Small intestine (tissue), 16 donors: ENCODE measurements at places on chromosomes 5 and 9. TPM values are rescaled to one million over a fixed set of nuclear protein-coding genes. Genes with fewer than 3 reads are reported as not detected.

DNA sequence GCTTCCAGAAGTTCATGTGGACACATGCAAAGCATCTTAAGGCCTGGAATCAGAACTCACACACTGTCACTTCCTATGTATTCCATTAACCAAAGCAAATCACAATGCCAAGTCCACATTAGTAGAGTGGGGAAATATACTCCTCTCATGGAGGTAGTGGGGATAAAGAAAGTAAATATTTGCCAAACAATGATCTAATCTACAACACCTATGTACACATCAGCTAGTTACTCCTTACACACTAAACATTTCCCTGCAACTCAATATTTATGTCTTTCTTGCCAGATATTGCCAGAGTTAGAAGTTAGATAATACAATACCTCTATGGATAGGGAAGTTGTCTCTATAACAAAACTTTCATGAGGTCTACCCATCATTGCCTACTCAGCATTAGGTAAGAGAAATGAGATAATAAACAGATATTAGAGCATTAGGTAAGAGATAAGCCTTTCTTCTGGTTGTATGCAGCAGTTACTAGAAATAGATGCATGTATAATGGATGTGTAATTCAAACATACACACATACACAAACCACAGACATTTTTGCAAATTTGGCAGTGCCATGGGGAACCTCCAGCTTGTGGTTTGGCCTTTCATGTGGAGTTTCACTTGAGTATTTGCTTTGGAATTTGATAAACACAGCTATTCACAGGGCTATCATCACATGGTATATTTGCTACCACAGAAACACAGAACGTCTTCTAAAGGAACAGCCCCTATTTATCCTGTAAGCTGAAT is 196.5 kb downstream of the TLE1 start:
- H3K27ac ChIP-seq, result no peak overlapping the region
- DNase-seq, result no peak
- H3K4me1 ChIP-seq, result no peaks in the 10 kb centered on the region
- no peaks in the 10 kb centered on the region for H3K36me3 ChIP-seq
- H3K27me3 ChIP-seq, result no peaks in the 10 kb centered on the region

THBS4 gene
- 1.4 TPM for polyA plus RNA-seq

DNA sequence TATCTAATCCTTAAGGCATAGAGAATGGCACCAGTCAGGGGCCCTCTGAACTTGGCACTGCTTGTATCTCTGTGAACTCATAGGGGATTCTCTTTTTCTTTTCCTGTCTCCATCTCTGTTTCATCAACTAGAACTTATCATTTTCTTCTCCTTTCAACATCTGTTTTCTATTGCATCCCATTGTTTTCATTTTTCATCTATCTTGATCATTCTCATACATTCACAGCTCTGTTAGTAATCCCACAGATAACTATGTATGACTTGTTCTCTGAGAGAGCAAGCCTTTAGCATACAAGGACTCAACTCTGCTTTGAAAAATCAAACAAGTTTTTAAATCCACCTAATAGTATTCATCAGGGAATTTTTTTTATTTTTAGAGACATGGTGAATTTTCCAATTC is 264.3 kb downstream of the ARRDC3 start:
- no peaks in the 10 kb centered on the region for H3K4me1 ChIP-seq
- no peak for DNase-seq
- no peaks in the 10 kb centered on the region for H3K36me3 ChIP-seq
- no peaks in the 10 kb centered on the region for H3K27me3 ChIP-seq

DNA sequence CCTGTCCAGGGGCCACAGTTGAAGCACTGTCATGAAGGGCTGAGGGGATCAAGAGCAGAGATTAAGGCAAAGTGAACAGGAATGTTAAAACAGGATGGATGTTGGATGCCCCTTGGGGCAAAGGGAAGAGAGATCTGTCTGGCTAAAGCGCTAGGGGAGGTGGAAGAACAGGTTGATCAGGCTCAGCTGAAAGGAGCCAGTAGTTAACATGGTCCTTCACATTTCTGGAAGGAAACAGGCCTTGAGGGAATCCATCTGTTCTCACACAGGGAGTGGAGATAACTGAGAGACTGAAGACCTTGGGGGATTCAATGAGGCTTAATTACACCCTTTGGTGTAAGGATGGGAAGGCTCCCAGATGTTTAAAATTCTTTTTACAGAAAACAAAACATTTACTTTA is 5.8 kb downstream of the HAPLN1 start:
- DNase-seq, result no peak
- no peaks in the 10 kb centered on the region for H3K4me1 ChIP-seq
- H3K27me3 ChIP-seq, result no peaks in the 10 kb centered on the region
- no peak overlapping the region for H3K27ac ChIP-seq
- H3K36me3 ChIP-seq, result no peaks in the 10 kb centered on the region
- no peak overlapping the region for H3K4me3 ChIP-seq

DNA sequence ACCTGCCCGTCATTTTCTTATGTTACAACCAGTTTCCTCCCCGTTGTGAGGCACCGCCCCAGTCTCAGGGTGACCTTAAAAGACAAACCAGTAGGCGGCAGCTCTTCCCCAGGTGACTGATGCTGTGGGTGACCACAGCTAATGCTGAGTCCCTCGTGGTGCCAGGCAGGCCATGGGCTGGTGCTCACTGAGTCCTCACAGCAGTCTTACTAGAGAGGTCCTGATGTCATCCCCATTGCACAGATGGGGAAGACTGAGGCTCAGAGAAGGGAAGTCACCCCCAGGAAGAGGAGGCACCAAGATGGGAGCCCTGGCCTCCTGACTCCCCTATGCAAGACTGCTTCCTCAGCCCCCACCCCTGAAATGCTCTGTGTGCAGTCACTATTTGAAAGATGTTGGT is 978 bp downstream of the CFAP157 start:
- H3K27me3 ChIP-seq, result no peaks in the 10 kb centered on the region
- no peak for DNase-seq
- H3K4me3 ChIP-seq, result no peak overlapping the region
- peaks cover 9% of the 10 kb centered on the region for H3K36me3 ChIP-seq
- no peak overlapping the region for H3K27ac ChIP-seq

DNA sequence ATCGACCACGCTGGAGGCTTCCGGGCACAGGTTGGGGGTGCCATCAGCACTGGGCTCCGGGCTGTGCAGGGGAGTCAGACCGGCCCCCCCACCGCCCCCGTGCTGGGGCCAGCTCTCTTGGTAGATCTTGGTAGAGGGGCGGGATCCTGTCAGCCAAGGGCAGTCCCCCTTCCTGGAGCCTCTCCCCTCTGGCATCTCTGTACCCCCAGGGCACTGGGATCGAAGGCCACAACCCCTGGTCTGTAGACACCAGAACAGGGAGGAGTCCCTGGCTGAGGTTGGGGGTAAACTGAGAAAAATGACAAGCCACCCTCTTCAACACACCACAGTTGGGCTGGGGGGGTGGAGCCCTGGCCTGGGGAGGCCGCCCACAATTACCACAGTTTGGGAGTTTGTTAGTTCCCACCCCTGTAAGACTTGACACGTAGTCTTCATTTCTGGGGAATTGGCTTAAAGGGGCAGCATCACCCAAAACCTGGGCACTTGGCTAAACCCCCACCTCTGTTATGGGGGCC is 882 bp downstream of the CERCAM start:
- no peak for DNase-seq
- peaks cover 20% of the 10 kb centered on the region for H3K27me3 ChIP-seq
- H3K4me3 ChIP-seq, result no peak overlapping the region
- peaks cover 22% of the 10 kb centered on the region for H3K4me1 ChIP-seq
- H3K36me3 ChIP-seq, result no peaks in the 10 kb centered on the region

GRCh38 chr5:107127878-107128277 is 542.9 kb downstream of the EFNA5 start:
- no peaks in the 10 kb centered on the region for H3K27me3 ChIP-seq
- no peak overlapping the region for H3K27ac ChIP-seq
- H3K4me1 ChIP-seq, result no peaks in the 10 kb centered on the region
- H3K36me3 ChIP-seq, result no peaks in the 10 kb centered on the region
- H3K4me3 ChIP-seq, result no peak overlapping the region

DNA sequence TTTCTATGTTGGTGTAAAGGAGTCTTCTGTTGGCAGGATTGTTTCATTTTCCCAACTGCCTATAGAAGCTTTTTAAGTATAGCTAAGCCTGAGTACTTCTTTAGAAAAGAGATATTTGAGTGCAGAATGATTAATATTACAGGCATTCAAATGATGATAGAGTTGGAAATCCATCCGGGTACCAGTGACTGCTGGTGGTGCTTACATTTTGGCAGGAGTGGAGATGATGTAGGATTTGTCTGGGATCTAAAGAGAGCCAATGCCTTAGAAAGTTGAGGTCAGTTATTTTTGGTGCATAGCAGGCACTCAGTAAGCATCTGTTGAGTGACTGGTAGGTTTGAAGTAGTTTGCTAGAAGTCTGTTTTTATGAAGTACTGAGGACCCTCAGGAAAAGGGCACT is 433.5 kb downstream of the DMAC1 start:
- DNase-seq, result no peak
- no peaks in the 10 kb centered on the region for H3K36me3 ChIP-seq
- no peak overlapping the region for H3K4me3 ChIP-seq
- H3K27me3 ChIP-seq, result no peaks in the 10 kb centered on the region
- H3K27ac ChIP-seq, result no peak overlapping the region
- H3K4me1 ChIP-seq, result no peaks in the 10 kb centered on the region

SLC36A2 gene
- not detected for polyA plus RNA-seq

LMX1B gene
- 0.13 TPM for polyA plus RNA-seq

DNA sequence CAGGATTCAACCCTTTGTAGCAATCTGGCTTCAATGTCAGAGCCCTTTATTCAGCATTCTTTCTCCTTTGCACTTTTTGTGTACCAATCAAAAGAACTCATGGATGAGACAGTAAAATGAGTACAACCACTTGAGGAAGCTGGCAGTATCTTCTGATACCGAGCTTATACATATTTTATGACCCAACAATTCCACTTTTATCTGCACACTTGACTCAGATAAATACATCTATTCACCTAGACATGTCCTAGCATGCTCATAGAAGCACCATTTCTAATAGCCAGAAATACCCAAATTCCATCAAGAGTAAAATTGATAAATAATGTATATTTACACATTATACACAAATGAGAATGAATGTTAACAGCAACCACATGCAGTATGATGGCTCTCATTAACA is 111.2 kb upstream of the PTGER4 start:
- H3K4me3 ChIP-seq, result no peak overlapping the region
- H3K27me3 ChIP-seq, result no peaks in the 10 kb centered on the region
- DNase-seq, result no peak
- no peaks in the 10 kb centered on the region for H3K36me3 ChIP-seq
- no peaks in the 10 kb centered on the region for H3K4me1 ChIP-seq

GRCh38 chr5:81893961-81894360 is 77.9 kb upstream of the ATG10 start:
- no peak overlapping the region for H3K27ac ChIP-seq
- H3K27me3 ChIP-seq, result no peaks in the 10 kb centered on the region
- DNase-seq, result no peak
- H3K4me3 ChIP-seq, result no peak overlapping the region
- H3K4me1 ChIP-seq, result no peaks in the 10 kb centered on the region

- DNase-seq, result no peak
- no peaks in the 10 kb centered on the region for H3K4me1 ChIP-seq
- H3K36me3 ChIP-seq, result no peaks in the 10 kb centered on the region
- no peak overlapping the region for H3K4me3 ChIP-seq
- no peak overlapping the region for H3K27ac ChIP-seq
Measured at GRCh38 chr9:124749781-124750180, 21.3 kb downstream of the NR6A1 start.
